ENCODE measurements at places on chromosomes 11 and 22.

GRCh38 chr22:30254314-30254713 is 7.8 kb upstream of the LIF start:
- no peak for DNase-seq

DNA sequence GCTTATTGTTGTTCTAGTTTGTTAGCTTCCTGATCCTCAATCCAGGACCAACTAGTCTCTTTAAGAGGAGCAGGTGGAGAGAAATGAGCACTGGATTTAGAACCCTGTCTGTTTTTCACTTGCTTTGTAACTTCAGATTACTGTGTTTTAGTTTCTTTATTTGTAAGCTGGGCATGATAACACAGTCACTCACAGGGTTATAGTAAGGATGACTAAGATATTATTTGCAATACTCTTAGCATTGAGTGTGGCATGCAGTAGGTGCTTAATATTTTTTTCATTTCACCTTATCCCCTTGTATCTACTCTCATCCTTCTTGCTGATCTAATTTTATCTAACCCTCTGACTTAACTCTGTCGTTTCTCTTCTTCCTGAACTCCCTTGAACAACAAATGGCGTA is 33.8 kb downstream of the DNHD1 start:
- no peak for DNase-seq

DNA sequence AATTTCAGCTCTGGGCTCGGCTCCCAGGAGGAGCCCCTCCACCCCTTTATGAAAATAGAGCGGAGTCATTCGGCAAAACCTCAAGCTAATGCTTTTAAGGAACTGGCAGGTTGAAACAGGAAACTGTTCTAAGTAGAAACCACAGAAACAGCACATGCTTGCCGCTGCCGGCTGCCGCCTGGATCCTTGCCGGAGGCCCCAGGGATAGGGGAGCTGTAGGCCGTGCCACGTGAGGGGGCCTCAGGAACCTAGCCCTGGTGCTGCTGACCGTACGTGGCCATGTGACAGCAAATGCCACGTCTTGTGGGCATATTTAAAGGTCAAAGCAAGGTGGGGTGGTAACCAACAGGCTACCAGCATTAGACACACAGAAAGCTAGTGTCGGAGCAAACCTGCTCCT is 77.9 kb upstream of the TIMP3 start:
- DNase-seq = no peak

- DNase-seq = no peak
Measured at GRCh38 chr11:57359896-57360690, 20.9 kb downstream of the PRG3 start.

All from esophagus squamous epithelium (tissue), 5 donors.